Activated CD8-positive, alpha-beta T cell treated with anti-CD3 and anti-CD28 coated beads, Interleukin-2, amount 10 ng/mL, durations not matched to agents 7 days and 5 days (primary cell): ENCODE measurements at places on chromosomes 5 and 9.

DNA sequence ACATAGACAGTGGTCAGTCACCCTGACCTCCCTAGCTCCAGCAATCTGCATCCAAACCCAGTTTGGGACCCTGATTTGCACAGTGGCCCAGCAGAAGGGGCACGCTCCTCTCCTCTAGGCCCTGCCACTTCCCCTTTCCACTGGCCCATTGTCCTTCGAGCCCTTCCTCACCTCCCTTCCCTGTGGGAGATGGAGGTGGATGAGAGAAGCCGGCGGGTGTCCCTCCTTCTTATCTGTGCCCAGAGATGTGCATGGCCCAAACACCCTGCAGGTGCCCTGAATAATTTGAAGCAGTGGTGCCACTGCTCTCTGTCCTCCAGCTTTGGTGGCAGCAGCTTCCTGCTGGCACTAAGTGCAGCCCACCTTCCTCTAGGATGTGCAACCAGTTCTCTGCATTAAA, 140.0 kb downstream of the BARX1 start:
- no peak for DNase-seq

GRCh38 chr5:23316060-23316591, 191.3 kb upstream of the PRDM9 start:
- no peak for DNase-seq

DNA sequence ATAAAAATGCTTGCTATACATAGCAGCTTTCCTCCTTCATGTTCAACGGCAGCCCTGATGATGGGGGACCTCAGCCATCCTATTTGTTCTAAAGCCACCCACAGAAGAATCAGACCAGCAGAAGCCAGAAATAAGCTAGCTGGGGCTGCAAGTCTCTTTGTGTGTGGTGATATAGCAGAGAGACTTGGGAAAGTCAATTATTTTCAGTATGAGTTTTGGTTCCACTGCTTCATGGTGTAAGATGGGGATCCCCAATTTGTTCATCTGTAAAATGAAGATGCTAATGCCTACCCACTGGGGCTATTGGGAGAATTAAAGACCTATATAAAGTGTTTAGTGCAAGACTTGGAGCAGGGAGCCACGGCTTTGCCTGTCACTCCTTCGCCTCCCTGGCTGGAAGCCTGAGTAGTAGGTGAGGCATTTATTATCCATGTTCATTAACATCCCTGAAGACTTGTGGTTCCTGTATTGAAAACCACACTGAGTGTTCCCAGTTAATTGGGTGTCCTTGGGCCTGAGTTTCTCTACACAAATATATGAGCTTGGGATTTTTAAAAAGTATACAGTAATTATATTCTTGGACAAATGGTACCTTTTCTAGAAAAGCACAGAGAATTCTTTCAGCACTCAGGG, 210.1 kb upstream of the SLC24A2 start:
- DNase-seq: no peak

- no peak for DNase-seq
Observed at GRCh38 chr9:90808890-90809685, 7.5 kb downstream of the SYK start.
